ENCODE measurements at places on chromosomes 4 and X. TPM values are rescaled to one million over a fixed set of nuclear protein-coding genes. Genes with fewer than 3 reads are reported as not detected.

The USP17L18 gene
- not detected for polyA plus RNA-seq

The SLC6A14 gene
- not detected for polyA plus RNA-seq

The RPL9 gene
- polyA plus RNA-seq = 3,365 TPM

The GAGE12F gene
- not detected for polyA plus RNA-seq

The DRD5 gene
- not detected for polyA plus RNA-seq

The GPR173 gene
- not detected for polyA plus RNA-seq

The MND1 gene
- 0.75 TPM for polyA plus RNA-seq

The UCP1 gene
- polyA plus RNA-seq = not detected

The RHOXF2B gene
- not detected for polyA plus RNA-seq
